ENCODE measurements at places on chromosomes 3 and 15.

GRCh38 chr15:34018021-34018645 lies 20.9 kb downstream of the AVEN start:
- peak; percentile 18 for DNase-seq

DNA sequence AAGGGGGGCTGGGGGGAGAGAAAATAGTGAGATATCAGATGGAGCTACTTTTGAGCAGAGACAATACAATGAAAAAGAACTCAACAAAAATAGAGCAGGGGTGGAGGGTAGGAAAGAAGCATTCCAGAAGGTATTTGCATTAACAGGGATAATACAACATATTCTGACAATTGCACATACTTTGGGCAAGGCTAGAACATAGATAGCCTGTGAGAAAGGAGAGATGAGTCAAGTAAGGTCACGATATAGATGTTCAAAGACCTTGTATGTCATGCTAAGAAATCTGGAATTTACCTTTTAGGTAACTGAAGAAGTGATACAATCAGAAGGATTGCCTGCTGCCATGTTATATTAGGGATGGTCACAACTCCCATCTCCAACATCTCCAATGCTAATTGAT lies 155.2 kb downstream of the GSK3B start:
- DNase-seq: no peak

DNA sequence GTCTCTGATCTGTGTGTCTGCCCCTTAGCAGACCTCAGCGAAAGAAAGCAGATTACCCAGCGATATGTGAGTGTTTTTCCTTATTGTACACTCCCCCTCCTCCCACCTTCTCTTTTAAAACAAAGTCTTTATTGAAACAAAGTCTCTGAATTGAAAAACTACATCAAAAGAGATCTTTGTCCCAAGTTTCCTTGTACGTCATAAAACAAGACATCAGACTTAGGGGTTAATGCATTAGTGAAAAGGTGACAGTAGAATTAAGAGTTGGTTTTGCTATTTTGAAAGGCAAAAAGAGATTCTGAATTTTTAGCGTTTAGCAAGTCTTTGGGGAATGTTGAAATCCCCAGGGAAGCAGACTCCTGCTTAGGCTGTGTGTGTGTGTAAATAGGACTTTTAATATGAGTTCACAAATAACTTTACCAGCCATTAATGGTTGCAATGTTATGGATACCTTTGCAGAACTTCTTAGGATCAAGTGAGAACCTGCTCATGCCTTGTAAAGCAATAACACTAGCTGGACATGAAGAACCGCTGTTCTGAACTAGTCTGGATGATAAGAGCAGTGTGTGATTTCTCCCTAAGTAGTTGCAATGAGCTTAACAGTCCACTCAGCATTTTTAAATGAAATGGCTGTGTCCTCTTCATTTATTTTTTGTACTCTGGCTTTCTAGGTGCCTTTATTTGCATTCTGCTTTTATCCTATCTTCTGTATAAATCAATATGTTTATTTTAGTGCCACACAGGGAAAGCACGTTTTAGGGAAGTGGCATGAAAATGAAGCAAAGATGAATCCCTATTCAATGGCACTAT lies 136.6 kb downstream of the MCTP2 start:
- no peak for DNase-seq

DNA sequence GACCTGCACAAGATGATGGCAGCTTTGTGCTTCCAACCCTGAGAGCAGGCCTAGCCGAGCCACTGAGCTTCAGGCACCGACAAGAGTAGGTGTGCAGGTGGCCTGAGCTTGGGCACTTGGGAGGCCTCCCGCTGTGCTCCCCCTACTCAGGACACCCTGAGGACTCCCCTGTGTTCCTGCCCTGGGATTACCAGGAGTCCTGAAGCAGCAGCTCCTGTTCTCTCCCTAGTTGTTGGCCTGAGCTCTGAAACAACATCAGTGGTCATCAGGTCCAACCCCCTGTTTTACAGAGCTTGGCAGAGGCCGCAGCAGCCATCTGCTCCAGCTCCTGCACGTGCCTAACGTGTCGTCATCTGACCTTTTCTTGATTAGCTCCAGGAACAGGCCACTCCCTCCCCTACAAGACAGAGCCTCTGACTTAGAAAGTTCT lies 8.0 kb upstream of the MESP2 start:
- no peak for DNase-seq
